Activated CD4-positive, alpha-beta memory T cell treated with anti-CD3 and anti-CD28 coated beads for 36 hours (primary cell): ENCODE measurements at places on chromosomes 12 and 14.

- DNase-seq, result no peak
These were observed 679.0 kb downstream of the AACS start for GRCh38 chr12:125744201-125744600.

GRCh38 chr12:32603858-32604257 is 75.2 kb upstream of the DNM1L start:
- DNase-seq, result peak; percentile 53

- no peak for DNase-seq
These were observed 134.1 kb downstream of the FSCB start for GRCh38 chr14:44372807-44373489.

DNA sequence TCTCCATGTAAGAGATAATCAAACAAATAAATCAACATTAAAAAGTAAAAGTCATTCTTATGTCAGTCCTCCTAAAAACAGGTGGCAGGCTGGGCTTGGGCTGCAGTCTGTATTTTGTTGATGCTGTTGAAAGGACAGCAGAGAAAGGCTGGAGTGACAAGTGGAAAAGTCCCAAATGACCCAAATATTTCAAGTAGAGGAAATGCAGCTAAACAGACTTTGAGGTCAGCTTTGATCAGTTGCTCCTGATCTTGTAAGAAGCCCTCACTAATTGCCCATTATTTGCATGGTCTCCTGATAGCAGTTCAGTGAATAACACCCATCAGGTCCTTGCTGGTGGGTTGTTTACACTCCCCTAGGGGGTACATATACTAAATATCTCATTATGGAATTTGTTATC is 24.9 kb downstream of the TBX3 start:
- no peak for DNase-seq

DNA sequence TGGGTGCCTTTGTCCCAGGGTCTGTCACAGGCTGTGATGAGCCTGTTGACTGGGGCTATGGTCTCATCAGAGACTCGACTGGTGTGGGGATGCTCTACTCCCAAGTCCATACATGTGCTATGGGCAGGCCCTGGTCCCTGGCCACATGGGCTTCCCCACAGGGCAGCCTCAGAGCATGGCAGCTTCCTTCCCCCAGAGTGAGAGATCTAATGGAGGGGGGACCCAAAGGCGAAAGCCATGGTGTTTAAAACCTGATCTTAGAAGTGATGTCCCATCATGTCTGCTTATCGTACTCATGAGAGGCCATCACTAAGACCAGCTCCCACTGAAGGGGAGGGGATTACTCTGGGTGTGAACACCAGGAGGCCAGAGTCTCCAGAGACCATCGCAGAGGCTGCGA is 279.0 kb upstream of the RTL1 start:
- DNase-seq, result no peak

GRCh38 chr12:57229634-57230380 is at the start of gene SHMT2:
Gene SHMT2, plus strand, starts transcription at chr12:57229711. Its CDS starts 68 bp downstream, at chr12:57229779.
- peak; percentile 96 for DNase-seq

GRCh38 chr12:11810206-11810545 is 160.7 kb downstream of the ETV6 start:
- no peak for DNase-seq

DNA sequence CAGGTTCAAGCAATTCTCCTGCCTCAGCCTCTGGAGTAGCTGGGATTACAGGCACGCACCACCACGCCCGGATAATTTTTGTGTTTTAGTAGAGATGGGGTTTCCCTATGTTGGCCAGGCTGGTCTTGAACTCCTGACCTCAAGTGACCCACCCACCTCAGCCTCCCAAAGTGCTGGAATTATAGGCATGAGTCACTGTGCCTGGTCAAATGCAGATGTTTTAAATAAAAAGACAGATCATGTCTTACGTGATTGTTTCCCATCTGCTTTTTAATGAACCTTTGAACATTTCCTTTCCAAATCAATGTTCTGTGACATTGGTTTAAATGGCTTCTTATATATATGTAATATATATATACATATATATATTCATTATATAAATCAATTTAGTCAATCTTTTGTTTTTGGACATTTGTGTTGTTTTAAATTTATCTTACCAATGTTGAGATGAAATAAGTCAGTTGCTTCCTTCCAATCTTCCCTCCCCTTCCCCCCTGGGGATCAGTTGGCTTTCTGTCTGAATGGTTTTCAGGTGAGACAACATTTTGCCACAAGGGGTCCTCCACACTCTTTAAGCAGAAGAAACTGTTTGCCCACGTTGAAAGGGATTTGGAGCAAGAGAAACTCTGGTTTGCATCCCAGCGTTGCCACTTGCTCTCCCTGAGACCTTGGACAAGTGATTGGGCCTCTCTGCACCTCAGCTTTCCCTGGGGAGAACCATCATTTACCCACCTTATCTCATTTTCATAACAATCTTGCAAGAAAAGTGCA is 47.6 kb upstream of the RBM19 start:
- no peak for DNase-seq

DNA sequence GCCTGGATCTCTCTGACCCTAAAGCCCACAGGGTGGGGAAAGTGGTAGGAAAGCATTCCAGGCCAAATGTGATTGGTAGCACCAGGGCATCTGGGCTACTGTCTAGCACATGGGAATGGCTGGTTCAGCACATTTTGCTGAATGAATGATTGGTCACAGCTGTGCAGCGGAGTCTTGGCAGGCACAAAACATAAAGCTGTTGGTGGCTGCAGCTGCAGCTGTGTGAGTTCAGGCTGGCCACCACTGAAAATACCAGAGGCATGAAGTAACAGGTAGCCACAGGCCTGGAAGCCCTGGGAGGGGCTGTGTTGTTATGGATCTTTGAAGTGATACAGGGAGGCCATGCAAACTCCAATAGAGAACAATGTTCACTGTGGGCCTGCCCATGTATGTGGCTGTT is 72.7 kb downstream of the MYRFL start:
- DNase-seq, result no peak

DNA sequence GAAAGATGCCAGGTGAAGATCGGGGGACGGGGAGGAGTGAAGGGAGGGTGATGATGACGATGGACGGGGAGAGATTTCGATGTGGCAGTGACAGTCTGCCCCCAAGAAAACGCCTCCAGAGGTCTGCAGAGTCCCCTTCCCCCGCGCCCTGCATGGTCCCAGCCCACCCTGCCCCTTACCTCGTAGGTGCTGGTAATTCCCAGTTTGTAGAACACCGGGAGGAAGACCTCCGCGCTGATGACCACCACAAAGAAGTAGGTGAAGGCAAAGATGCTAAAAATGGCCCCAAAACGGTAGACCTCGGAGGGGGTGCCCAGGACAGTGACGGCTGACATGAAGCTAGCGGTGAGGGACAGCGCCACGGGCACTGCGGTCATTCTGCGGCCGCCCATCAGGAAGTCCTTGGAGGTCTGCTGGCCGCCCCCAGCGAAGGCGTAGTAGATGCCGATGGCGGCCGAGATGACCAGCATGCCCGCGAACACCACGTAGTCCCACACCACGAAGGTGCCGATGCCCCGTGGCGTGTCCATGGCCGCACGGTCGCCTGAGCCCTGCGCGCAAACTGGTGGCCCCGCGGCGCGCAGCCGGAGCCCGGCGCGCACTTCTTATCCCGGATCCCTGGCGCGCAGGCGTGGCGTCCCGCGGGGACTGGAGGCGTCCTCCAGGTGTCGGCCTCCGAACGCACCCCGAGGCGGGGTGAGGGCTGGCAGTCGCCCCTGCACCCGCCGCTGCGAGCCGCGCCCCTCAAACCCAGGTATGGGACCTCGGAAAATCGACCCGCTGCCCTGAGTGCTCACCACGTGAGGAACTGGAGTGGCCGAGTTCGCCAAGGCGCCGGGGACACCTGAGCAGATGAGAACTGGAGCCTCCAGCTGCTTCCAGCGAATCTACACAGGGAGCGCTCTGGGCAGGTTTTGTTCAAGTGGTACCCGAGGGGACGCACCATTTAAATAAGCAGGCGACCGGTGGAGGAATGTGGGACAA is at the start of gene SLC5A8:
Gene SLC5A8, minus strand, starts transcription at position 920 of the 984 bp plus-strand sequence. Its CDS starts 390 bp downstream, at position 530.
- DNase-seq, result no peak
